RCC 7860 (cell line): ENCODE measurements at places on chromosomes 16 and 17.
A peak's percentile ranks its signal among the peaks of the same experiment; 100 is the strongest.

DNA sequence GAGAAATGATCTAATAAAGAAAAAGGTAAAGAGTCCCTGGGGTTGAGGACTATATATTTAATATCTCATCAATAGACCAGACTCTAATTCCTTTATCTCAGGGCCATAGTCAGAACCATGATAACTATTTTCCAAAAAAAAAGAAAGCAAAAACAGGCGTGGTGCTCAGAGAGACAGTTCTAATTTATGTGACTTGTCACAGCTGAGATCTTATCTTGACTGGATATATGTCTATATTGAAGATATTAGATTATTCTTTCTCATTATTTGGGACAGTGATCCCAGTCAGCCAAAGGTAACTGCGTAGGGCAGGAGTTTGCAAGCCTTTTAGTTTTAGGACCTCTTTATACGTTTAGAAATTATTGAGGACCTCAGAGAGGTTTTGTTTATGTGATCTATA lies 52.4 kb downstream of the ITFG1 start:
- DNase-seq: no peak

- peak; percentile 58 for DNase-seq
Measured at GRCh38 chr16:83954577-83955016, 1.6 kb downstream of the OSGIN1 start.

- DNase-seq: peak; percentile 84
Measured at GRCh38 chr17:66494023-66494803, 191.8 kb downstream of the PRKCA start.

DNA sequence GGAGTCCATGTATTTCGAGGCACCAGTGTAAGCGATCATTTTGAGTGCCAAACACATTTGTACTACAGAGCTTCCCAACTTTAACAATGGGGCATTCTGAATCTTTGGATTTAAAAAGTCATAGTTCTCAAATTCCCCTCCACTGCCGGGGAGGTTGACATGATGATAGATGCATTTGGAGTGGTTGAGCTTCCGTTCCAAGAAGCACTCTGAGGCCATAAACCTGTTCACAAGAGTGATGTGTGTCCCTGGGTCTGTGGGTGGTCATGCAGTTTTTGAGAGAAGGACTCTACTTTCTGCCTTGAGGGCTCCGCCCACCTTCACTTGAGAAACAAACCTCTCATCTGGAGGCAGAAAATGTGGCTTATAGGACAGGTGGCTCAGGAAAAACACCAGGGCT lies 43.7 kb downstream of the IRX5 start:
- DNase-seq: no peak

DNA sequence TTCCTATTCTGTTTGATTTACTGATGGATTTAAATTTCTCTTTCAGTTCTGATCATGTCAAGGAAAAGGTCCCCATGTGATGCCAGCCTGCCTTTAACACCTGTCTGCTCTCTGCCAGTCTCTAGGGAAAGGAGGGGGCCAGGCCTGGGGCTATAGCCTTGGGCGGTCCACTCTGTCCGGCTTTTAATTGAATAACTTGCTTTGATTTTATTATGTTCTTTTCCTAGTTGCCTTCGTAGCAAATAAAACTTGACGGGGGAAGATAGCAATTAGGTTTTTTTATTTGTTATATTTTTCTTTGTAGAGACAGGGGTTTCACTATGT lies 47.6 kb downstream of the ABAT start:
- no peak for DNase-seq
